H7 (cell line): ENCODE measurements at places on chromosomes 4 and X.

- no peak for DNase-seq
These were observed 313.9 kb downstream of the PABPC4L start for GRCh38 chr4:133887723-133888122.

DNA sequence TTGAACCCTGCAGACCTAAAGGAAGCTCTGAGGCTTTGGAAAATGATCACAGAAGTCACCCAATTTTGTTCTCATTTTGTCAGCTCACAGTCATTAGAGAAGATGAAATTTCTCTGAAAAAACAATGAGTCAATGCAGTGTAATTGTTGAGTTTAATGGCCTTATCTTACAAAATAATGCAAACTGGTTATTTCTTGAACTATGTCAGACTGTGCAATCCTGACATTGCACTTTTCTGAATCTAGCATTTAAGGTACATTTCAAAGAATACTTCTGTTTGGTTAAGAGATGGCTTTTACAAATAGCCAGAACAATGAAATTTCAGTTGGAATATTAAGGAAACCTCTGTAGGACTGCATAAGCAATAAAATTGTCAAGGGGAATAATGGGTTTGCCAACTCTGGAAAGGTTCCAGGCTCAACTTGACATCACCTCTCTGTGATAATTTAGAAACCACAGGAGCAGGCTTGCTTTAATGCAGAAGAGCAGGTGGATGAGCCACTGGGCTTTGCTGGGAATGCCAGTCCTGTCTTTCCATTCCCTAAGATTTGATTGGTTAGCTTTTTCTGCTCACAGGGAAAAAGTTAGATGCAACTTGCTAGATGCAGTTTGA, 222.8 kb downstream of the FRMPD4 start:
- DNase-seq: no peak

- DNase-seq: peak; percentile 1
These were observed 202.2 kb downstream of the SH2D1A start for GRCh38 chrX:124548571-124548970.

DNA sequence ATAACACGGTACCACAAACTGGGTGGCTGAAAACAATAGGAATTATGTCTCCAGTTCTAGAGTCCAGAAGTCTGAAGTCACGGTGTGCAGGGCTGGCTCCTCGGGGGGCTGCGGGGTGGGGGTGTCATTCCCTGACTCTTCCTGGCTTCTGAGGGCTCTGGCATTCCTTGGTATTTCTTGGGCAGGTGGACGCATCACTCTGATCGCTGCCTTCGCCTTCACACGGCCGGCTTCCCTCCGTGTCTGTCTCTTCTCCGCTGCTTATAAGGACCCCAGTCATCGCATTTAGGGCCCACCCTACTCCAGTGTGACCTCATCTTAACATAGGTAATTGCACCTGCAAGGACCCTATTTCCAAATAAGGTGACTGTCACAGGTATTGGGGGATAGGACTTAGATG, 134.6 kb downstream of the CPZ start:
- DNase-seq: peak; percentile 13

GRCh38 chr4:87405211-87405820, 14.3 kb upstream of the HSD17B11 start:
- no peak for DNase-seq

DNA sequence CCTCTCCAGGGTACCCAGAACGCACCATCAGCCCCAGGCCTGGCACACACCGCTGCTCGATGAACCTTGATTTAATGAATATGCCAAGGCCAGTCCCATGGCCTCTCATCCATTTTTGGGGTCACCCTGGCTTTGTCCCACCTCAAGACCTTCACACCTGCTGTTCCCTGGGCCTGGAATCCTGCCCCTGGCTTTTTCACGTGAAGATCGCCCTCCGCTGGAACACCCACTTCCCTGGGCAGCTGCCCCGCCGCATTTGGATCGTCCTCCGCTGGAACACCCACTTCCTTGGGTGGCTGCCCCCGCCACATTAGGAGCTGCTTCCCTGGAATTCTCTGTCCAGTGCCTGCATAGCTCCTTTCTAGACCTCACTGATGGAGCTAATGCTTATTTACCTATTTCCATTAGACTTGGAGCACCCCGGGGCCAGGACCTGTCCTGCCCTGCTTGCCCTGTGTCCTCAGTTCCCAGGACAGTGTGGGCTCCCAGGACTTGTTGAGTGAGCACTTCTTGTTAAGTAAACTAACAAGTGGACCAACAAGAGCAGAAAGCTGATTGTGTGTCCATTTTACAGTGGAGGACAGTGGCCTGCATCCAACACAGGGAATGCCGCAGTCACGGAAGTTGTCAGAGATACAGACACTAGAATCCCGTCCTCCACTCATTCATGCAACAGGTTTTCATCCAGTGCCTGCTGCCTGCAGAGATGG, 12.5 kb downstream of the BLOC1S4 start:
- DNase-seq: peak; percentile 49

- DNase-seq: peak; percentile 94
These were observed 46.5 kb upstream of the HMX1 start for GRCh38 chr4:8917868-8918783.

DNA sequence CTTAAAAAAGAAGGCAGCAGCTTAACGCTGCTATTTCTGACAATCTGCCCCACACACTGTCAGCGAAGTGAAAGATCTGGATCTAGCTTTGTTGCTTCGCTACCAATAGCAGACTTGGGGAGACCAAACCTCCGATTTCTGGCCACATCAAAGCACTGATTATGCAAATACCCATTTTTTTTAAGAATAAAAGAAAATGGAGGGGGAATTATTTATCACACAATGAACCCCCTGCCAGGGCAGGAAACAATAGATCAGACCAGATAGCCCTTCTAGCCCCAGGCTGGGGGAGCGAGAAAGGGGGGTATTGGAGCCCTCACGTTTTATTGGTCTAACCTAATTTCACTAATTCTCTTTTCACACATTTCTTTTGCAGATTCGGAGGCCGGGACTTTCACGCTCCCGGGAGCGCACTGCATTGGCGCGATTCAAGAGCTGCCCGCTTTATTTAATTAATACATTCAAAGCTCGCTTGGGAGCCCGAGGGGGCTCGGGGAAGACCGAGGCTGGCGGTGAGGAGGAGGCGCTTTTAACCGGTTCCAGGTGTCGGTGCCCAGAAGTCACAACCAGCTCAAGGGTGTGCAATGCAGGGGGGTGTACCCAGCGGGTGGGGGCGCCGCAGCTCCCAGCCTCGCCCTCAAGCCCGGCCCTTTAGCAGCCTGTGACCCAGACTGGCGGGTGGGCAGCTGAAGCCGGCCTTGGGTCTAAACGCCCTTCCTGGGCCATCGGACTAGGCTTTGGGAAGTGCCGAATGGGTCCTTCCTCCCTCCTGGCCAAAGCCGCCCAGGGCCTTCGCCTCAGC, 5.5 kb downstream of the NEUROG2 start:
- DNase-seq: peak; percentile 77

DNA sequence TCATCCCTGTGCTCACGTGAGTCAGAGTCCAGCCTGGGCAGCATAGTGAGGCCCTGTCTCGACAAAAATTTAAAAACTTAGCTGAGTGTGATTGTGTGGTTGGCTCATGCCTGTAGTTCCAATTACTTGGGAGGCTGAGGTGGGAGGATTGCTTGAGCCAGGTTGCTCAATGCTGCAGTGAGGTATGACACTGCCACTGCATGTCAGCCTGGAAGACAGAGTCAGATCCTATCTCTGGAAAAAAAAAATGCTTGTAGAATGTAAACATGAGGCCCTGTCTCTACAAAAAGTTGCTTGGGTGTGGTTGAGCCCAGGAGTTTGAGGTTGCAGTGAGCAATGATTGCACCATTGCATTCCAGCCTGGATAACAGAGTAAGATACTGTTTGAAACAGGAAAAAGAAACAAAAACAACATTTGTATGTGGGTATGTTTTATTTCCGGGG, 11.3 kb upstream of the YTHDC1 start:
- DNase-seq: no peak

DNA sequence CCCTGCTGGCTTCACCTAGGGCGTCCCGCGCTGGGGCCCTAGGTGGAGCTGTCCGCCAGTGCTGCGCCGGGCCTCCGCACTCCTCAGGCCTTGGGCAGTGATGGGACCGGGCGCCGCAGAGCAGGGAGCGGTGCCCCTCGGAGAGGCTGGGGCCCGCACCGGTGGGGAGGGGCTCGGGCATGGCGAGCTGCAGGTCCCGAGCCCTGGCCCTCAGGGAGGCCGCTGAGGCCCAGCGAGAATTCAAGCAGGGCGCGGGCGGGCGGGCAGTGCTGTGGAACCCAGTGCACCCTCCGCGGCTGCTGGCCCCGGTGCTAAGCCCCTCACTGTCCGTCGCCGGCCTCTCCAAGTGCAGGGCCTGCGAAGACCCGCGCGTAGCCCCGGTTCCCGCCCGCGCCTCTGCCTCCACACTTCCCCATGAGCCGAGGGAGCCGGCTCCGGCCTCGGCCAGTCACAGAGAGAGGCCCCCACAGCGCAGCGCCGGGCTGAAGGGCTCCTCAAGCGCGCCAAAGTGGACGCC, 565.1 kb upstream of the NDST4 start:
- no peak for DNase-seq

DNA sequence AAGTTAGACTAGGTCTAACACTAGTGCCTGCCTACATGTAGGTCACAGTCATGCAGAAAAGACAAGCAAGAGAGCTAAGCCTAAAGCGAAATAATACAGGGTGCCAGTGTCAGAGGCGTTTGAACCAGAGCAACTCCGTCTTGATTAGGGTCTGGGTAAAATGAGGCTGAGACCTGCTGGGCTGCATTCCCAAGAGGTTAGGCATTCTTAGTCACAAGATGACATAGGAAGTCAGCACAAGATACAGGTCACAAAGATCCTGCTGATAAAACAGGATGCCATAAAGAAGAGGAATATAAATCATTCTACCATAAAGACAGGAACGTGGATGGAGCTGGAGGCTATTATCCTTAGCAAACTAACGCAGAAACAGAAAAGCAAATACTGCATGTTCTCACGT, 120.9 kb downstream of the BEND2 start:
- DNase-seq: no peak

- no peak for DNase-seq
These were observed 114.2 kb downstream of the PPARGC1A start for GRCh38 chr4:23775694-23776093.

- DNase-seq: peak; percentile 25
These were observed 17.0 kb upstream of the TMEM144 start for GRCh38 chr4:158193171-158193749.

- no peak for DNase-seq
These were observed 26.1 kb downstream of the RUFY3 start for GRCh38 chr4:70747874-70748273.

DNA sequence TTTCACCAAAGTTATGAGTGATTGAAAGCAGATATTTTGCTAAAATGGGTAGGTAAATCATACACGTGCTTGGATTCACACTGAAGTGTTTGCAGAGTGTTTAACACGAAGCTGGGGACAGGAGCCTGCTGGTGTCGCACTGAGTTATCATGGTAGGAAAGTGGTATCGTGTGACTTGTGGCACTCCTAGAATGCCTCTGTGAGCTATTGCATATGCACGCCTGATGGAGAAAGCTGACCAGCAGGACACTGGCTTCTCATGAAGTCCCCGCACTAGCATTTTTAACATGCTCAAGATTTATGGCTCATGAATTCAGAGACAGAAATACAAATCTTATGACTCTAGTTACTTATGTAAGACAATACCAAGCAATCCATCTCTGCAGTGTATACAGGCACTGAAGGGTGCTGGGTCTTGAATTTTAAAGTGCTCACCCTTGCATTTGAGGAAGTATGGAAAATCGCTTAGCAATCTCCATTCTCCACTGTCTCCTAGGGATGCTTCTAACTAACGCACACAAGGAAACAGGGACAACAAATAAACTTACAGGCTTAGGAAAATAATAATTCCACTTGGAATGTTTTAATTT, 19.8 kb downstream of the VCX3B start:
- DNase-seq: no peak

DNA sequence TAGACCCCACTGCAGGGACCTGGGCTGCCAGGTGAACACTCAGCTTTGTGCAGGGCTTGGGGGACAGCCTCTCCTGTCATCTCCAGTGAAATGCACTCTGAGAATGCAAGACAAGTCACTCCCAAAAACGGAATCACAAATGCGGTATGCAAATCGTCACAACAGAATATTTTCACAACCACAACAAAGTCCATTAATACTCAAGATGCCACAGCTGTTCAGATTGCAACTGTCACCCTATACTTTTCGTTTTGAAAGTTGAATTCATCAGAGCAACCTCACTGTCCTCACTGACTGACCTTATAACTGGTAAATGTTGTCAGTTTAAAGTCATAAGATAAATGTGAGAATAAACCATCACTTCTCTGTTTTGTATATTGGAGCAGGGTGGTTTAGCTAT, 16.6 kb downstream of the JAKMIP1 start:
- DNase-seq: no peak

GRCh38 chrX:120568035-120568434, 7.3 kb upstream of the CUL4B start:
- DNase-seq: no peak

DNA sequence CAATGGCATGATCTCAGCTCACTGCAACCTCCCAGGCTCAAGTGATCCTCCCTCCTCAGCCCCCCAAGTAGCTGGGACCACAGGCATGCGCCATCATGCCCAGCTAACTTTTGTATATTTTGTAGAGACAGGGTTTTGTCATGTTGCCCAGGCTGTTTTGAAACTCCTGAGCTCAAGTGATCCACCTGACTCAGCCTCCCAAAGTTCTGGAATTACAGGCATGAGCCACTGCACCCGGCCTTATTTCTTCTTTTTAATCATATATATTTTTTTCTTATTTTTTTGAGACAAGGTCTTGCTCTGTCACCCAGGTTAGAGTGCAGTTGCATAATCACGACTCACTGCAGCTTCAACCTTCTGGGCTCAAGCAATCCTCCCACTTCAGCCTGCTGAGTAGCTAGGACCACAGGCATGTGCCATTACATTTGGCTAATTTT, 184.0 kb downstream of the TSPAN5 start:
- no peak for DNase-seq

- DNase-seq: no peak
These were observed 146.2 kb downstream of the PRSS12 start for GRCh38 chr4:118206627-118207026.

DNA sequence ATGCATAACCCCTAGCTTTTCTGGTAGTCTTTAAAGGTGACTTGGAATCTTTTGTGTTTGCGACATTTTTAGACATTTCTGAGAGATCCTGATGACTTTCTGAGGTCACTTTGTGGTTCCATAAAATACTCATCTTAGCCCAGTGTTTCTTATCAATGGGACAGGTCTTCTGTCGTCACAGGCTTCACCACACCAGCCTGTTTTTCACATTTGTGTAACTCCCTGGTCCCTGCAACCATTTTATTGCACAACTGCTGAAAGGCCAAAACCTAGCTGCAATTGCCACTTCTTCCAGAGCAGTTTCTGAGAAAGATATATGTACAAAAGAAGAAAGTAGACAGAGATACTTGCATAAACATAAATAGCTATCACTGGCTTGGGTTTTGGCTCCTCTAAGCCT, 120.9 kb downstream of the IL15 start:
- DNase-seq: no peak

DNA sequence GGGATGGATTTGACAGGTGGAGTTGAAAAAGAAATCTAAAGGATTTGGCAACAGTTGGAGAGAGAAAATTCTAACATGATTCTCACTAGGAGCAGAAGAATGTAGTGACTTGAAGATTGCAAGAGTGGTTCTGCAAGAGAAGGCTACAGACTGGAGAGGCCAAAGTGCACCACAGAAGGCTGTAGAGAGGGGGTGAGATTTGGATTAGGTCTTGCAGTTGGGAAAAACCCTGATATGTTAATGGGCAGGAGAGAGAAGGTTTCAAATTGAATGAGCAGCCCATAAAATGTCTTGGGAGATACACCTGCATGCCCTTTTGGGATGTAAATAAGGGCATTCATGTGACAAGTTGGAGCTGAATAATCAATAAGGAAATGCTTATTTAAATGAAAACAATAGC, 14.7 kb upstream of the VEGFD start:
- DNase-seq: peak; percentile 36

GRCh38 chr4:2599304-2599654, 62.8 kb downstream of the FAM193A start:
- no peak for DNase-seq
